ENCODE measurements at places on chromosomes 5 and 9.
A peak's percentile ranks its signal among the peaks of the same experiment; 100 is the strongest.

DNA sequence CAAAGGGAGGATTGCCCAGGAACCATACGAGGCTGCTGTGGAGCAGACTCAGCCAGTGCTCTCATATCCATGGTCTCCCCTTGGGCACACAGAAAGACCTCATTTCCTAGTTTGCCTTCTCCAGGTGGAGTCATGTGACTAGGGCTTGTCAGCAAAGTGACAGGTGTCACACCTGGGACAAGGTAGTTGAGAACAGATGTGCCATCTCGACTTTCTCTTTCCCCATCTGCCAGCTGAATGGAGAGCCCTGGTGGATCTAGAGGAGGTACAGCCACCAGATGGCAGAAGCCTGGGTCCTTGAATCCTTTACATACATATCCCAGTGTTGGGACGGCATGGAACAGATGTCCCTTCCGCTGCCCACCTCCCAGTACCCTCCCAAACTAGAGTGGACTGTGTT, 42.9 kb upstream of the ALDOB start:
- DNase-seq, result no peak

DNA sequence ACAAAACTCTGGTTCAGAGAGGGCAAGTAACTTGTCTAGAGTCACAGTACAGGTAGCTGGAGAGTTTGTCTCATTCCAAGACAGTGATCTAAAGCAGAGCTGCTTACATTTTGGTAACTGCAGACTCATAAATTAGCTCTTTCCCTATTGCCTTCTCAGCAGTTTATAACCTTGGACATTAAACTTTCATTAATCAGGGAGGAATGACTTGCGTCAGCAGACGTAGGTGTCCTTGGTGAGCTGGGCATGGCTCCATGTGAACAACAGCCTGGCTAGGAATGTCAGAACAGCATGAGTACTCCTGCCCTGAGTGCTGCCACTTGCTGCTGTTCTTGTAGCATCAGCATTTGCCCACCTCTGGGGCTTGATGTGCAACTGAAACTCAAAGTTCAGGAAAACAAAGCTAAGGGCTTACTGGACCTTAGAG, 2.2 kb upstream of the ALDOB start:
- no peak for DNase-seq

DNA sequence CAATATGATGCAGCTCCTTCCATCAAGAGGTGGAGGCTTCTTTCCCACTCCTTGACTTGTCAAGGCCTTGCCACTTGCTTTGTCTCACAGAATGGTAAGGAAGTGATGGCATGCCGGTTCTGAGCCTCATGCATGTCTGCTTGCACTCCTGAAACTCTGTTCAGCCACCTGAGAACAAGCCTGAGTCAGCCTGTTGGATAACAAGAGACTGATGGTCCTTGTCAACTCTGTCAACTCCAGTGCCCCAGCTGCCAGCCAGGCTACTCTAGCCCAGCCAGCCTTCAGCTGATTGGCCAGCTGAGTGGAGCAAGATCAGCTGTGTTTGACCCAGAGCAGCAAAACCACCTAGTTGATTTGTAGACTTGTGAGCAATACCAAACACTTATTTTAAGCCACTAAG, 4.4 kb upstream of the TENT4A start:
- DNase-seq, result no peak

DNA sequence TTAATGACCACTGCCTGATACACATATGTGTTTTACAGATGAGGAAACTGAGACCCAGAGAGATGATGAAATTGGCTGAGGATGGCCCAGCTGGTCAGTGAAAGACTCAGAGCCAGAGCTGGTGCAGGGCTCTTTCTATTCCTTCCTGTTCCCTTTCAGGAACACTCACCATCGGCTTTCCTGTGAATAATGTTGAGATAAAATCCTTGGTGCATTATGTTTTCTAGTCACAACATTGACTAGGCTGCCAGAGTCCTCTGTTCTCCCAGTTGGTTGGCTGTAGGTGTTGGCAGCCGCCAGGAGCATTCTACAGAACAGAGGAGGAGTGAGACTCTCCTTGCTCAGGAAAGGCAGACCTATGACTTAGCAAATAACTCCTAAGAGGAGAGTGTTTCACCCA, 14.8 kb downstream of the TGFBI start:
- no peak for DNase-seq

DNA sequence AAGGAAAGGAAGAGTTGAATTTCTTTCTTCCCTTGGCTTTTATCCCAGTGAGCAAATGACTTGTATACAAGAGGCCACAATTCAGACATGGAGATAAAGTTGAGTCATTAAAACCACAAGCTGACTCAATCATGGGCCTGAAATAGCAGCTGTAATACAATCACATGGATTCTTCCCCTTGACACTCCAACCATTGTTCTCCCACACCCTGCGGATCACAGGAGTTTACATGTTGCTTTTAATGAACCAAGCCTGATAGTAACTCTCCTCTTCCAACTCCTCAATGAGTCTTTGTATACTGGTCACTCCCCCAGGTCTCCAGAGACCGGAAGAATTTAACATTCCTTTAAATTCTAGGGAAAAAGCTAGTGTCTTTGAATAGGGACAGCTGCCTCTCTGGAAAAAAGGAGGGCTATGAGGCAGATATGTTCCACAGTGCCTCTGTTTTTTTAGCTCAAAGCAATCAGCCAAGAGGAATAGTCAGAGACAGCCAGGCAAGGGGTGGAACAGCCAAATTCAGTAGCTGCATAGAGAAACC, 32.4 kb downstream of the PCDHGC5 start:
- DNase-seq, result peak; percentile 78

DNA sequence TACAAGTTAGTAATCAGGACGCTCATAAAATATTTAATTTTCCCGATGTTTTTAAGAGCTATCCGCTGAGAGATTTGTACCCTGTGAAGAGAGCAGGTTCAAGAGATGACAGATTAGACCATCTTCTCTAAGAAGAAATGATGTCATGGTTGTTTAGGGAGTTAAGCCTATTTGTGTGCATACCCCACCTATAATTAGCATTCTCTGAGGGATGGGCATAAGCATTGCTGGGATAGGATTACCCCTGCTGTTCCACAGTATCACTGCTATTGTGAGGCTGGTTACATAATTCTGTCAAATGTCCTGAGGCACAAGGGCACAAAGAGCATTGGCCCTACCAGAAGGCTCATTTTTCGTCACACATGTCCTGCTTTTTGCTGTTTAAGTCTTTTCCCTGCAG, 687.0 kb downstream of the CETN3 start:
- DNase-seq, result no peak

GRCh38 chr5:153006681-153007080, 483.8 kb upstream of the GRIA1 start:
- no peak for DNase-seq

- no peak for DNase-seq
Observed at GRCh38 chr5:148849461-148849860, 23.1 kb downstream of the ADRB2 start.

GRCh38 chr9:130183133-130183762, 11.0 kb downstream of the NCS1 start:
- peak; percentile 77 for DNase-seq

DNA sequence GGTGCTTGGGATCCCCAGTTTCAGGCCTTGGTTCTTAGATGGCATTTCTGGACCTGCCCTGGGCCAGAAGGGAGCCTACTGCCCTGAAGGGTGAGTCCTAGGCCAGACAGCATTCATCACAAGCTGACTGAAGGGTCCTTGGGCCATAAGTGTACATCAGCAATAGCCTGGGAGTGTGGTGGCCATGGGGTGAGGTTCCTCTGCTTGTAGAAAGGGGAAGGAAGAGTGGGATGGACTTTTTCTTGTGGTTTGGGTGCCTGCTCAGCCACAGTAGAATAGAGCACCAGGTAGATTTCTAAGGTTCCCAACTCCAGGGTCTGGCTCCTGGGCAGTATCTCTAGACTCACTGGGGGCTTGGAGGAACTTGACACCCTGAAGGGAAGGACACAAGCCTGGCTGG, 95.2 kb upstream of the PHF24 start:
- no peak for DNase-seq

DNA sequence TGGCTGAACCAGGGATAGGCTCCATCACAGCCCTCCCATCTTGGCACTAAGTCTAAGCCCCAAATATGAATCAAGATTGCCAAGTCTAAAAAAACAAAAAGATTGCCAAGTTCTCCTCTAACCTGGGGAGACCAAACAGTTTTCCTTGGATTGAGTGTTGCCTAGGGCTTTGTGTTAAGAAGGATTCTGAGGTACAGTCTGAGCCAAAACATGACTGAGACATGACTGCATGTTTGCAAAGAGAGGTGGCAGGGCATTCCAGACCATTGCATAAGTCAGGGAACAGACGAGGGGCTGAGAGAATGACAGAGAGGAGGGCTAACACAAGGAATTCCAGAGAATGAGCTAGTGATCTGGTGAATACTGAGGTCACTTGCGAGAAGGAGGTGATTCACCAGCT, 11.4 kb downstream of the LAMC3 start:
- no peak for DNase-seq

DNA sequence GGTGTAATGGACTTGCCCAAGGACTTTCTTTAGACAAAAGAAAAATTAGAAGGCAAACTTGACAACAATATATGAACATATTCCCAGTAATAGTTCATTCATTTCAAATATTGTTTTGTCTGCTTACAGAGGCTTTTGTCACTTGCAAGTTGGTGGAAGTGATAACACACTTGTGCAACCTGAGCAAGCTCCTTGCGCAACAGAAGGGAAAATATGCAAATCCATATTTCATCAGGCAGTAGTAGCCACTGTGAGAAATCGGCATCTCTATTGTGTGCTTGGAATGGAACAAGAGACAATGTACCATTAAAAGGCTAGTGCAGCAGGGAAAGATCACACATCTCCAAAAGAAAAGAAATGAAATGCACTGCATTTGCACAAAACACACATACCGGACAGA, 125.3 kb upstream of the RASEF start:
- DNase-seq, result no peak

GRCh38 chr5:16461782-16462181, 3.8 kb downstream of the ZNF622 start:
- DNase-seq, result no peak

- DNase-seq, result no peak
Observed at GRCh38 chr9:132487980-132488535, 78.0 kb downstream of the CFAP77 start.

- DNase-seq, result no peak
Observed at GRCh38 chr9:26261503-26262330, 583.5 kb upstream of the TUSC1 start.

DNA sequence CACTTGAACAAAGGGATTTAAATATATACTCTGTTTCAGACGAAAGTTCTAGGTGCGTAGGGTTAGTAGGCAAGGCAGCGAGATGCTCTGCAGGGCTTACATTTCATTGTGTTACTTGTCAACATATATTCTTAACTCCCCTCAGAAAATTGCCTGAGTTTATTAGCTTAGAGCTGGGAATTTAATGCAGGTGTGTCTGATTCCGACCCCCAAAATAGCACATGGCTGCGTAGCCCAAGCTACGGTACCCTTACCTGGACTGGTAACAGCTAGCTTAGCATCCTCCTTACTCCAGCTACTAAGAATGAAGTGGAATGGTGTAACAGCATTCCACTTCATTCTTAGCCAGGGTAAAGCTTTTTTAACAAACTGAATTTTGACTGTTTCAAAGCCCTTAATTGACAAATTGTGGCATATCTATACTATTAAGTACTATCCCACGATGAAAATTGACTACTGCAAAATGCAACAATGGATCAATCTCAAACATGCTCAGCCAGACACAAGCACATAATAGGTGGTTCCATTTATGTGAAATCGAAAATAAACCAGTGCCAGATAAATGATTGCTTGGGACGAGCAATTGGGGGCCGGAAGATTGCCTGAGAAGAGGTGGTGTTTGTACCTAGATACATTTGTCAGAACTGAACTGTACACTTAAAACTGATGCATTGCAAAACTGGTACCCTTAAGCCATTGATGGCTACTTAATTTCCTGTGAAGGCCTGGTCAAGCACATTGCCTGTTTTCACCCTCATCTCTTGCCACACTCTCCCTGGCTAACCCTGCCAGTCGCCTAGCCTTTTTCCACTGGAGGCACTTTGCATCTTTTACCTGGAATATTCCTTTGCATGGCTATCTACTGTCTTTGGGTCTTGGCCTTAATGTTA, 3.0 kb upstream of the FGF18 start:
- DNase-seq, result no peak

DNA sequence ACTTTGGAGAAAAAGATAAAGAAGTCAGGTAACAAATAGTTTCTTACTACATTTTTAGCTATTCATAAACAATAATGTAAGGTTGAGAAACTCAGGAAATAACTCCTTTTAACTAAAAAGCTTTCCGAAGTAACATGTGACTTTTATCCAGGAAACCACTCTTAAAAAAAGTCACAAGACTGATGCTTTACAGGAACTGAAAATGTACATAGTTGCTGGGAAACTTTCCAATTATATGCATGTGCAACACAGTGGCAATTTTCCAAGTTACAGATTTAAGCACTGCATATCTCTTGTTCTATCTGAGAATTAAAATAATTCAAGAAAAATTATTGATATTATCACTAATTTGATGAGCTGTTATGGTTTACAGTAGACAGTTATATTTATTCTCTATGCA, 105.2 kb downstream of the CDH10 start:
- no peak for DNase-seq

- DNase-seq, result no peak
Observed at GRCh38 chr9:20253635-20254034, 368.7 kb downstream of the MLLT3 start.

DNA sequence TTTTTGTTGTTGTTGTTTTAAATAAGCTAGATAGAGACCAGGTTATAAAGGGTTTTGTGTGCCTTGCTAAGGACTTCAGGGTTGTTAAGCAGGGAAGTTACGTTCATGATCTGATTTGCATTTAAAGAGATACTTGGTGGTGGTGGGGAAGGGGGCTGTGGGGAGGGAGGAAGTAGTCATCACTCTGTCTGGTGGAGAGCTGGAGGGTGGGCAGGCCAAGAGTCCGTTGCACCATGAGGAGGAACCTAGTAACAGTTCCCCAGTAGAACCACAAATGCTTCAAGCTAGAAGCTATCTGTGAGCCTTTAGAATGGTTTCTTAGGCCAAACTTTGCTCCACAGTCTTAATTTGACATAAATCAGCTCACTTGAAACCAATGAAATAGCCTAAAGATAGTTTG, 18.7 kb upstream of the ROPN1L start:
- DNase-seq, result no peak

- DNase-seq, result no peak
Observed at GRCh38 chr5:146720107-146720506, 158.4 kb downstream of the PPP2R2B start.
